ENCODE measurements at places on chromosomes 7 and 10.

DNA sequence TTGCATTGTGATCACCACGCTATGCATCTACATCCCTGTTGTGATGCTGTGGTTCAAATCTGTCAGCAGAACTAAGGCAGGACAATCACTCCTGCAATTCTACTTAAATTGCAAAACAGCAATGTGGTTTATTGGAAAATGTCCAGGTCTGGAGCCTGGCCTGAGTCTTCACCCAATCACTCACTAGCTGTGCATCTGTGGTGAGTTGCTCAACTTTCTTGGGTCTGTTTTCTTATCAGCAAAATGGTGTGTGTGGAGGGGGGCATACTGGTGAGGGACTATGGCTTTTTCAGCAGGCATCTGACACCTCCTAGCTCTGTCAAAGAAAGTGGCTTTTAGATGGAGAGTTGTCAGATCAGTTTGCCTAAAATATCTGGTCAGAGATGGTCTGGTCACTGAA is 108.3 kb upstream of the FEZF1 start:
- no peak for DNase-seq

GRCh38 chr7:112556633-112557032 is 75.8 kb downstream of the LSMEM1 start:
- no peak for DNase-seq

DNA sequence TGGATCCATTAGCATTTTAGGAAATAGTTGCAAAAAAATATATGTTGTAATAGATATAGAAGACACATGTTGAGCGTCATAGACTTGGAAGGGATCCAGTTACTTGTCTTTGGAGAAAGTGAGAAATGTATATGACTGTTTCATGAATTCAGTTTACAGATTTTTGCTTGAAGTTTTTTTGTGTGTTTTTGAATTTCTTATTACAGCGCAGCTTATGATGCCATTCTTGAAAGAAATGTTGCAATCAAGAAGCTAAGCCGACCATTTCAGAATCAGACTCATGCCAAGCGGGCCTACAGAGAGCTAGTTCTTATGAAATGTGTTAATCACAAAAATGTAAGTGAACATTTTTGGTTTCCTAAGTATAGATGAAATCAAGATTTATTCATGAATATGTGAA is 98.2 kb downstream of the MAPK8 start:
- no peak for DNase-seq

- DNase-seq, result no peak
Observed at GRCh38 chr7:108290459-108291151, 160.4 kb upstream of the LAMB4 start.

GRCh38 chr7:135406918-135407317 is 103.0 kb downstream of the CNOT4 start:
- no peak for DNase-seq

DNA sequence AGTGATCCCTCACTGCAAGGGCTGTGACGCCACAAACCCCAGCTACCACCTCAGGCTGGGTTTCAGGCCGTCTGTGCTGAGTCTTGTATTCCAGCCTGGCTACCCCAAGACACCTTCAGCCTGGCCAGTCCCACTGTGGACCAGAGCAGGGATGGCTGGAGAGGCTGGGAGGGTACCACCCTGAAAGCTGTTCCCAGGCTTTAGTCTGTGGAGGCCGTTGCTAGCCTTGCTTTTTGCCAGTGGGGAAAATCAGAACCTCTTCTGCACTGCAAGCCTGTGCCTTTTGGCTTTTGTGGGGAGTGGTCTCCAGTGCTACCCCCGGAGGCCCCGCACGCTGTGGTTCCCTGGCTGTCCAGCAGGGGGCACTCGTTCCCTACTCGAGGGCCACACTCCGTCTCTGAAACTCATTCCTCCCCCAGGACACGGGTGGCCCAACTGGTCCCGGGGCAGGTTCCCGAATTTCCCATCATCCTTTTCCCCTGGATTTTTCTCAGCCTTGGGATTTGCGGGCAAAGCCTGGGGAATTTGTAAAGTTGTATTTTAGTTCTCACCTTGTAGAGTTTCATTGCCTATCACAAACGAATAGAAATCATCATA is 128.4 kb upstream of the BTBD16 start:
- DNase-seq, result no peak
